ENCODE measurements at places on chromosomes 2 and 18. TPM values are rescaled to one million over a fixed set of nuclear protein-coding genes. Genes with fewer than 3 reads are reported as not detected.

OSR1 gene
- total RNA-seq = 16.4 TPM

TRAPPC8 gene
- total RNA-seq = 54.8 TPM

PPP1R7 gene
- total RNA-seq = 29.7 TPM

ATF2 gene
- 52.3 TPM for total RNA-seq

ZNF892 gene
- 19.6 TPM for total RNA-seq

SSB gene
- 23.8 TPM for total RNA-seq

TLX2 gene
- 0.55 TPM for total RNA-seq

GALNT14 gene
- total RNA-seq = 4.0 TPM

DNA sequence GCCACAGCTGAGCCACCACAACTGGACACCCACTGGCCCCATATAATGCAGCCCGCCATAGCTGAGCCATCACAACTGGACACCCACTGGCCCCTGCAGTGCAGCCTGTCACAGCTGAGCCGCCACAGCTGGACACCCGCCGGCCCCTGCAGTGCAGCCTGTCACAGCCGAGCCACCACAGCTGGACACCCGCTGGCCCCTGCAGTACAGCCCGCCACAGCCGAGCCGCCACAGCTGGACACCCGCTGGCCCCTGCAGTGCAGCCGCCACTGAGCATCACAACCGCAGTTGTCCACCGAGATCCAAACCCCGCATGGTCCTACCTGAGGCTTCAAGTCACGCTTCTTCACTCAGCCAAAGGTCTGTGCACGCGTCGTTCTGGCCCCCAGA is 134.2 kb downstream of the PXDN start:
- no peak for DNase-seq

DNA sequence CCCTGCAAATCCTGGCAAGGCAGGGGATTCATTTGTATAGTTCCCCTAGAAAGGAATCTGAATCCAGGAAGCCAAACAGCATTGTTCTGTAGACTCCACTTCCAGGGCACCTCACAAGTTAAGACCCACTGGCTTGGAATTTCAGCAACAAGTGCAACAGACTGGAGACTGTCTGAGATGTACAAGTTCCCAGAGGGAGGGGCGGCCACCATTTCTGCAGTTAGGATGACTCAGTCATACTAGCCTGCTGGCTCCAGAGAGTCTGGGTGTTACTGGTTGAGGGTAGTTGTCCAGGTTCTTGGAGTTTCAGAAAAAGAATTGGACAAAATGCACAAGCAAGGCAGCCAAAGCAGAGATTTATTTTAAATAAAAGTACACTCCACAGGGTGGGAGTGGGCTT is 384.2 kb downstream of the DSC3 start:
- DNase-seq = no peak

- no peak for DNase-seq
These were observed 16.0 kb downstream of the HIBCH start for GRCh38 chr2:190303647-190304046.

DNA sequence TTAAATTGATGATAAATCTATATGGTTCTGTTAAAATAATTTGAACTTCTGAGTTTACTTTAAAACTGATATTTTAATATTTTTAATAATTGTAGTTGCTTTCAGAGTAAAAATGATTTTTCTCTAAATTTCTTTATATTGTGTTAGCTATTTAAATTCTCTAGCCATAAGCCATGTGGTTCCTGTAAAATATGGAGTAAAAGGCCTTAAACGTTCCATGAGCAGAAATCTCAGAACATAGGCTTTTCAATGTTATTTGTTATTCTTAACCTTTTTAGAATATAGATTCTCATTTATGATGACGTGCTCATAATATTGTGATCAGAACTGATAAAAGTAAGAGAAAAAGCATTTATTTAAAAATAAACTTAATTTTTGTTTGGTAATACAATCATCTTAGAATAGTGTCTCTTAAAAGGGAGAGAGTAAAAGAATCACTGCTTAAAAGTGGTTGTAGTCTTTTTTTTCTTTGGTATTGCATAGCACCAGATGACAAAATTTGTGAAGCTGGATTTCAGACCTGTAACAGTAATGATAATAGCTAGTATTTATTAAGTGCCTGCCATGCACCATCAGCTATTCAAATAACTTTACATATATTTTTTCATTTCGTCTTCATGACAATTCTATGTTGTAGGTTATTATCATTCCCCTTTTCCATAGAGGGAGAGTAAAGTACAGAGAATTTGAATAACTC is 2.7 kb downstream of the BMPR2 start:
- DNase-seq = no peak

DNA sequence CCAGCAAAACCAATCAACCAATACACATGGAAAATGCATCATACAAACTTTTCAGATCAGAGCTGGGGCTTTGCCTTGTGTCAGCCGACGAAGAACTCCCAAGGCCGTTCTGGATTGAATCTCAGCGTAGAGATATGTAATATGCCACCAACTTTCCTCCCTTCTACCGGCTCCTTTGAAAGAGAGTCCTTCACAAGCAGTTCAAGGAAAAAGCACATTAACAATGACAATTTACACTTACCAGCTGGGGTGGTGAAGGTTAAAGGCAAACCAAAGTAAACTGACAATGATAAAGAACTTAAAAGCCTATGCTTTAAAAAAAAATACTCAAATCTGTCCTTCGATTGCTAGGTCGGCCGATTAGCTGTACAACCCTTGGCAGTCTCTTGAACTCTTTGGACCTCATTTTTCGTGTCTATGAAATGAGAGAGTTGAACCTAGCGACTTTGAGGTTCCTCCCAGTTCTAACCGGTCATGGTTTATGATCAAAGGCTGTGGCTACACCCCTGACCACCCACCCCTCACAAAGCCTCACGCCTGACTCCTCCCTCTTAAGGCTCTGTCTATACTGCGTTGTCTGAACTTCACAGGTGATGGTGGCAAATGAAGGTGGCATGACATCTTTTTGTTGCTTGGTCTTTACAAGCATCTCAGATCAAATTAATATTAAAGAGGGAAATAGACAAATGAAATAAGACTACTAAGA is 46.2 kb downstream of the BCL2 start:
- no peak for DNase-seq

GRCh38 chr2:75208738-75209137 is 9.4 kb upstream of the TACR1 start:
- no peak for DNase-seq

DNA sequence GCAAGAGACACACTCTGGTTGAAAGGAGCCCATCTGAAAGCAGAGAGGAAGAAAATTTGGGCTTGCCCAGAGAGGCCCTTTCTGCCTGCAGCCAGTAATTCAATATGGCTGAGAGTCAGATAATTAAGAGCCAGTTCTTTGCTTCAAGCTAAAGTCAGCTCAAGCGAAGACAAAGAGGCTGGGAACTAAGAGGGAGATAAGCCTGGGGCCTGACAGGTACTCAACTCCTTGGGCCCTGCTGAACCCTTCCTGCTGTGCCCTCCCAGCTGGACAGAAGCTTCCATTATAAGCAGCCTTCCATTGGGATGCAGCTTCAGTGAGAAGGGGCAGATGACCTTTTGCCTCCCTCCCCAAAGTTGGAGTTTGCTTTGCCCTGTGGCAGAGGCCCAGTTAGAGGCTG is 12.0 kb downstream of the FBXO41 start:
- no peak for DNase-seq

- no peak for DNase-seq
These were observed 62.8 kb downstream of the NABP1 start for GRCh38 chr2:191740759-191741158.

DNA sequence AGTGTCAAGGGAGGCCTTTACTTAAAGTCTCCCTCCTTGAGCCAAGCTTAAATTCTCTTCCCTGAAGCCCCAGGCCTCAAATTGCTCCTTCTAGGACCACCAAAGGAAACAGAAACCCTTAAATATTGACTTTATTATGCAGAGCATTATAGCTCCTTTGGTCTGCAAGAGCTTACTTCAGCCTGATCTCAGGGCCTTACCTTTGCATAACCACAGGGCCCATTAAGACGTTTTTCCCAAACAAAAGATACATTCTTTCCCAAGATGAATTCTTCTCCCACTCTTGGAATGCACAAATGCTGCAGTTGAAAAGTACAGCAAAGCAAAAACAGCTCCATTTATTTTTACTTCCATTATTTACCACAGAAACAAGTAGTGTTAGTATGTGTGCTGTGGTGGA is 130.8 kb downstream of the B3GNT2 start:
- DNase-seq = no peak

GRCh38 chr18:63784787-63785452 is 9.7 kb downstream of the SERPINB7 start:
- no peak for DNase-seq

- DNase-seq = no peak
These were observed 148.6 kb downstream of the ZNF236 start for GRCh38 chr18:76970770-76971559.

- no peak for DNase-seq
These were observed 85.7 kb downstream of the CEP192 start for GRCh38 chr18:13076886-13077285.

DNA sequence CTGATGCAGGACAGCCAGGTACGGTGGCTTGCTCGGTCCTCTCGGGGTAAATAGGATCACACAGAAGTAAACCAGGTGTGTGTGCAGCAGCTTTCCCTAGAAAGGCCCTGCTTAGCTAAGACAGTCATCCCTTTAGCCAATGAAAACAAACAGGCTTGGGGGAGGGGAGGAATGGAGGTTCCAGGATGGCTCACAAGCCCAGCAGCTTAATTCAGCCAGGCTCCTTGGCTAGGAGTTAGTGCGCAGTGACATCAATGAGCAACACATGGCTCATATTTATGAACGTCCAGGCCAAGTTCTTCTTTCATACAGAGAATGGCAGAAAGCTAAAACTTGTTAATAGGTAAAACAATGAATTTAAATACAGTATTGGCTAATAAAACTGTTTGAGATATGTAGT is 10.2 kb downstream of the IAH1 start:
- no peak for DNase-seq

DNA sequence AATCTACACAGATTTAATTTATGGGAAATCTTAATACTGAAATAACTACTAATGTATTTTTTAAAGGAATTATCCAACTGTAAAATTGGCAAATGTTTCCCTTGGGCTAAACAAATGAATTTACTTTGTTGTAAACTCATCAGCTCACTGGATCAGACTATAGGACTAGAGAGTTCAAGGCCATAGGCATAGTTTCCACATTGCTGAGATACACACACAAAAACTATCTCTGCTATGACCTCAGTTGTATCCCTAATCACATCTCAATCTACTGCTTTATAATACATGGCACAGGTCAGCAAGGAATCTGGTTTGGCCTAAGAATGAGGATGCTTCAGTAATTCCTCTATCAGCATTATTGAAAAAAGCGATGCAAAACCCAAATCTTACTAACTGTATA is 101.1 kb upstream of the SLC39A10 start:
- no peak for DNase-seq

DNA sequence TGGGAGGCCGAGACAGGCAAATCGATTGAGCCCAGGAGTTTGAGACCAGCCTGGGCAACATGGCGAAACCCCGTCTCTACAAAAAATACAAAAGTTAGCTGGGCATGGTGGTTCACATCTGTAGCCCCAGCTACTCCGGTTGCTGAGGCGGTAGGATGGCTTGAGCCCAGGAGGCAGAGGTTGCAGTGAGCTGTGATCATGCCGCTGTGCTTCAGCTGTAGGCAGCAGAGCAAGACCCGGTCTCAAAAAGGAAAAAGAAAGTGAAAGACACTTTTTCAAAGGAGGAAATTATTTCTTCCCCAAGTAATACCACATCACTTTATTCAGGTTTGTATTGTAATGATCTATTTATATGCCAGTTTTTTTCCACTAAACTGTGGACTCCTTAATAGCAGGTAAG is 35.7 kb upstream of the TAF4B start:
- no peak for DNase-seq

DNA sequence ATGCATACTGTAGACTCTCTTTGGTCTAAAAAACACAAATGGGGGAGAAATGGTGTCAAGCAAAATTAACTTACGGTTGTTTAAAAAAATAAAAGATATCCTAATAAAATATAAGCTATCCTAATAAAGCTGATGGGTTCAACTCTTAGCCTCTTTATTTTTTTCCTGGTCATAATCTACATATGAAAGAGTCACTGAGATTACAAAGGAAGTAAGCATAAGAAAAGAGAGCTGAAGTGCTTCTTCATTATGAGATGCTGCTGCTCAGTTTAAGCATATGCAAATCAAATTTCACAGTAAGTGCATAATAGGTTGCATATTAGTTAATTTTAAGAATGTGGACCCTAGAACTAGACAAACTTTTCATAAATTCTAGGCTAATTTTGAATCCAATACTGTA is 59.9 kb upstream of the DNER start:
- DNase-seq = no peak

- DNase-seq = no peak
These were observed 477 bp upstream of the WDCP start for GRCh38 chr2:24047703-24048033.

- no peak for DNase-seq
These were observed 1017.7 kb upstream of the CRIM1 start for GRCh38 chr2:35337922-35338321.

DNA sequence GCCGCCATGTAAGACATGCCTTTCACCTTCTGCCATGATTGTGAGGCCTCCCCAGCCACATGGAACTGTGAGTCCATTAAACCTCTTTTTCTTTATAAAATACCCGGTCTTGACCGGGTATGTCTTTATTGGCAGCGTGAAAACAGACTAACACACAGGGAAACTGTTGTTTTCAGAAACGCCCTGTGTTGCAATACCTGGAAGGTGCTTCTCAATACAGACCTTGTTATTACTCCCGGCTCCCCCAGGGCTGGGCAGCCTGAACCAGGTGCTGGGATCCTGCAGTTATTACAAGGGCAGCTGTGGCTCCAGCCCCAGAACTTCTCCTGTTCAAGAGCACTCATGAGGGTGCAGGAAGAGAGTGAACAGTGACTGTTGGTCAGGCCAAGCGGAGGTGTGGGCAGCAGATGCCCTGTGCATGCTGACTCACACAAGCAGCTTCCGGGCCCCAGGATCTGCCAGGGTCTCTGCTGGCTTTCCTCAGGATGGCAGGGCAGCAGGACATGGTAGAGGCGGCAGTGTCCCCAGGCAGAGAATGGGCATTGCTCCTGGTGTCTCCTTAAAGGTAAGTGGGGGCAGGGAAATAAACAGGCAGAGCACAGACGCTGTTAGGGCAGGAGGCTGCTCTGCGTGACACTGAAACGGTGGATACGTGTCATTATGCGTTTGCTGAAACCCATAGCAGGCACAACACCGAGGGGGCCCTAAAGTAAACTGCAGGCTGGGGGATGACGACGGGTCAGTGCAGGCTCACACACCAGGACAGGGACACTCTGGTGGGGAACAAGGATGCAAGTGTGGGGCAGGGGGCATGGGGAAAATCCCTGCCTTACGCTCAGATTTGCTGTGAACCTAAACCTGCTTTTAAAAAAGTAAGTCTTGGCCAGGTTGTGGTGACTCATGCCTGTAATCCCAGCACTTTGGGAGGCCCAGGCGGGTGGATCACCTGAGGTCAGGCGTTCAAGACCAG is 89.1 kb downstream of the NDUFA10 start:
- no peak for DNase-seq

- no peak for DNase-seq
These were observed 120.5 kb downstream of the FAM210A start for GRCh38 chr18:13605901-13606300.

GRCh38 chr2:47189635-47190034 is 34.5 kb upstream of the STPG4 start:
- DNase-seq = no peak

Data from uterus (tissue), 4 donors.